WERI-Rb-1 (cell line): ENCODE measurements at places on chromosomes 4 and X.

GRCh38 chr4:77185686-77186085, 28.7 kb downstream of the CCNG2 start:
- no peak for DNase-seq

DNA sequence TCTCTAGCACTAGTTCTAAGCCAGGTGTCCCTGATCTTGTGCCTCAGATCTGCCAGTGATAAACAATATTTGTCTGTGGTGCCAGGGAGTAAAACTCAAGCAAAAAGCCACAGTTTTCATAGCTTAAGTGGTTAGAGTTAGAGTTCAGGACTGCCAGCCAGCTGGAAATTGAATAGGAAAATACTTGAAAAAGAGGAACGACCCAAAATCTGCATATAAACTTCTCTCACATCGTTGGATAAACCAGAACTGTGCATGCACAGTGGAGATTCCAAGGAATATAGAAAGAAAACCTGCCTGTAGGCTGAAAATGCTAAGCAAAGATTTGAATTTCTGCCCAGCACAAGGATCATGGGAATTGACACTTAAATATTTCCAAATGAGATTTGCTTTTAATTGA, 35.0 kb upstream of the GNPDA2 start:
- DNase-seq: no peak

DNA sequence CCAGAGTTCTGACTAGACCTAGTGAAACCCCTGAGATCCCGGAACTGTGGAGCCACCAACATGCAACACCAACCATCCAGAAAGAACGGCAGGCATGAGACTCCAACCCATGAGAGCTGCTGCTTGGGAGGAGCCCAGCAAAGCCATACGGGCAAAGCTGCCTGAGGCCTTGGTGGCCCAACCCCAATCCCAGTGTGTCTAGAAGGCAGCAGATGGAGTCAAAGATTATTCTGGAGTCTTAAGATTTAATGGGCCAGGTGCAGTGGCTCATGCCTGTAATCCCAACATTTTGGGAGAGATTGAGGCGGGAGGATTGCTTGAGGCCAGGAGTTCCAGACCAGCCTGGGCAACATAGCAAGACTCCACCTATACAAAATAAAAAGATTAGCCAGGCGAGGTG, 49.2 kb upstream of the PDK3 start:
- no peak for DNase-seq

DNA sequence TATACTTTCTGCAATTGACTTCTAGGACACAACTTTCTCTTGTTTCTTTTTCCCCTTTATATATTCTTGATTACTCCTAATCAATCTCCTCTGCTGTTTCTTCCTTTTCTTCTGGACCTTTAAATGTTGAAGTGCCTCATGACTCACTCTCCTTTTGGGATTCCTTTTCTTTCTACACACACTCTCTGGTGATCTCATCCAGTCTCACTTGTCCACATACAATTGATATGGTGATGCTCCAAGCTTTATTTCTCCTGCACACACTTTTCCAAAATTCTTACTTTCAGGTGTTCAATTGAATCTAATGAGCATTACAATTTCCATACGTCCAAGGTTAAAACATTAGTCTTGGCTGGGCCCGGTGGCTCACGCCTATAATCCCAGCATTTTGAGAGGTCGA, 794.8 kb upstream of the EPHA5 start:
- DNase-seq: no peak

GRCh38 chrX:132270699-132271098, 51.5 kb upstream of the RAP2C start:
- no peak for DNase-seq

GRCh38 chr4:30721185-30722091, 1.3 kb downstream of the PCDH7 start:
- DNase-seq: peak; percentile 62

- DNase-seq: no peak
These were observed 6.3 kb downstream of the TKTL2 start for GRCh38 chr4:163467082-163467770.

DNA sequence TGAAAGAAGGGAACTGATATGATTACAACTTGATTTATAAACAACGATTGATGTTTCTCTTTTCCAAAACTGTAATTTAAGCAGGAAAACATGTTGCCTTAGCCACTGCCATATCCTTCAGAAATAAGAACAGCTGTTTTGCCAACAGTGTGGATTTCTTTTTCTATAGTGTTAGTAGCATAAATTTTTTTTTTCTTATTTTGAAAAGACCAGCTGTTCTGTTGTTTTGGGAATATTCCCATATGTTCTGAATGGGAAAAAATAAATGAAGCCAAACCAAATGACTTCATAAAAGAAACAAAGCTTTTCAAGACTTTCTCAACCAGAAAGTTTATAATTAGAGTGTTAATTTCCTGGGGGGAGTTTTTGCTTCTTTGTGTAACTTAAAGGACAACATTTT, 83.9 kb upstream of the ARHGAP24 start:
- DNase-seq: no peak

- no peak for DNase-seq
These were observed 13.2 kb downstream of the ZDHHC9 start for GRCh38 chrX:129830494-129830893.

DNA sequence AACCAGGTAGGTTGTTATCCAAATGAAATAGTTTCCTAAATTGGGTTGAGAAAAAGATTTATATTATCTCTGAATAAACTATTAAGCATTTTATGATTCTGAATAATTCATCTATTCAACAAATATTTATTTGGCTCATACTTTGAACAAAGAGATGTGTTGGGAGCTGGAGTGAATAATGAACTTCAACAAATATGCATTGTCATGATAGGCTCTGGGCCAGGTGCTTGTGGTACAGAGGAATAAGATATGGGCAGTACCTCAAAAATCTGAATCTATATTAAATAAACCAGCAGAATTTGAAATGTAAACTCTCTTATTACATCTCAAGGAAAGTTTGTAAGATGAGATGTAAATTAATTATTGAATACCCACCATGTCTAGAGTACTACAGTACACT, 75.7 kb upstream of the DCLK2 start:
- DNase-seq: no peak

DNA sequence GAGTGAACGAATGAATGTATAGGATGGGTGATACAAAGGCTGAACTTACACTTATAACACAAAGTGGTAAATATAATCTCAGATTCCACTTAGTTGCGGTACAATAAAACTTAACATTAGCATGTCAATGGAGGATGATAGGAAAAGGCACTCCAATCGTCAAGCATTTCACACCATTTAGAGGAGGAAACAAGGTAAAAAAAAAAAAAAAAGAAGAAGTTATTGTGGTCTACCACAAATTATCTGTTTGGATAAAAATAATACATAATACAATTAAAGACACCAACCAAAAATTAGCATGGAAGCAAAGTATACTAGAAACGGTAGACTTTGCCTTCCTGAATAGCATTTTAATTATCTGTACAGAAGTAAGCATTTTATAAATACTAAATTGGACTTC, 205.5 kb downstream of the PPP3CA start:
- no peak for DNase-seq

DNA sequence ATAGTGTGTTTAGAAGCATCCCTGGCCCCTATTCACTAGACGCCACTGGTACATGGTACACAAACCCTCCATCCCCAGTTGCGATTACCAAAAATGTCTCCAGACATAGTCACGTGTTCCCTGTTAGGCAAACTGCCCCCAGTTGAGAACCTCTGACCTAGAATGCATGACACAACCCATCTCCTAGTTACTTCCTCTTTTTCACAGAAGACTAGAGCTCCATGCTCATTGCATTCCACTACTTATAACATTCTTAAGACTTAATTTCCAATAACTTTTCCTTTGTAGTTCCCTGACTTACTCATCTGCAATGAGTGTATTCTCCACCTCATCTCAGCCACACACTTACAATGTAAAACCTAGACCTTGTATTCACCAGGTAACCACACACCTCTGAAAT, 68.6 kb downstream of the PRSS12 start:
- no peak for DNase-seq
